ENCODE measurements at places on chromosomes 6 and 20. TPM values are rescaled to one million over a fixed set of nuclear protein-coding genes. Genes with fewer than 3 reads are reported as not detected.

The SMIM13 gene
- total RNA-seq, result 17.5 TPM

The RHAG gene
- total RNA-seq, result not detected

The SLC17A4 gene
- total RNA-seq, result not detected

The ZSCAN31 gene
- 9.3 TPM for total RNA-seq

The WFDC6 gene
- total RNA-seq, result not detected

The PCIF1 gene
- total RNA-seq, result 16.1 TPM

The RAB44 gene
- total RNA-seq, result 0.07 TPM

The PPIL6 gene
- total RNA-seq, result not detected

The MYBL2 gene
- 76.7 TPM for total RNA-seq

The POM121L2 gene
- not detected for total RNA-seq

The ABHD16B gene
- not detected for total RNA-seq

The SMLR1 gene
- not detected for total RNA-seq

The FAM209A gene
- not detected for total RNA-seq

The TNFRSF21 gene
- 34.2 TPM for total RNA-seq

The ASXL1 gene
- 22.6 TPM for total RNA-seq

The TCEA2 gene
- 18.7 TPM for total RNA-seq

The KIF16B gene
- total RNA-seq, result 5.0 TPM

The CDH4 gene
- total RNA-seq, result 3.6 TPM

The ROMO1 gene
- total RNA-seq, result 781 TPM

The CCM2L gene
- 12.3 TPM for total RNA-seq

The CYP21A2 gene
- not detected for total RNA-seq

The PRL gene
- not detected for total RNA-seq

The ULBP2 gene
- total RNA-seq, result 21.4 TPM

The SIRPD gene
- not detected for total RNA-seq

The FAM135A gene
- 8.6 TPM for total RNA-seq

The PROKR2 gene
- total RNA-seq, result not detected

The MUCL3 gene
- total RNA-seq, result not detected

The KCNK15 gene
- not detected for total RNA-seq

The LY6G6C gene
- total RNA-seq, result not detected

The RNF217 gene
- total RNA-seq, result 7.3 TPM

The PI16 gene
- 0.98 TPM for total RNA-seq

The TFAP2A gene
- total RNA-seq, result not detected

The BMP6 gene
- total RNA-seq, result 85.9 TPM

The CCR6 gene
- not detected for total RNA-seq

The EPB41L2 gene
- total RNA-seq, result 42.1 TPM

The BMP7 gene
- not detected for total RNA-seq

The ZNF165 gene
- total RNA-seq, result 0.49 TPM

The PRR18 gene
- total RNA-seq, result not detected

The OR2J3 gene
- not detected for total RNA-seq

The TRIM10 gene
- total RNA-seq, result not detected

The CTSA gene
- total RNA-seq, result 129 TPM

The SYTL3 gene
- total RNA-seq, result 11.2 TPM

The AIF1 gene
- total RNA-seq, result not detected

The FAXC gene
- 0.20 TPM for total RNA-seq

The CAGE1 gene
- not detected for total RNA-seq

The FILIP1 gene
- 10.4 TPM for total RNA-seq

The CAPN11 gene
- 2.7 TPM for total RNA-seq

The TPBG gene
- 9.5 TPM for total RNA-seq

The NCOA7 gene
- total RNA-seq, result 18.7 TPM

The OR2B6 gene
- not detected for total RNA-seq
